NCI-H1105 (cell line): ENCODE measurements at places on chromosomes 3 and 15.

DNA sequence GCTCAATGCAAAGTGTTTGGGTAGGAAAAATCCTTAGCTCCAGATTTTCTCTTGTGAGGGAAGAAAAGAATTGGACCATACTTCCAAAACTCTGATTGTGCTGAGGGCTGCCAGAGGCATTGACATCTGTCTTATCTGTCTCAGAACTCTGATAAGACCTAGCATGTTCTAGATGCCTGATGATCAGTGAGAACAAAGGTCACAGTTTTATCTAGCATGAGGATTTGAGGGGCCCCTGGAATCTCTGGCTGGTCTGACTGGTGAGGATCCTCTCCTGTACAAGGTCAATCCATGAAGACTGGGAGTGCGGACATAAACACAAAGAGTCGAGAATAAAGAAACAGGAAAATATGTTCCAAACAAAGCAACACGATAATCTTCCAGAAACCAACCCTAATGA lies 40.1 kb downstream of the GPR149 start:
- no peak for DNase-seq

DNA sequence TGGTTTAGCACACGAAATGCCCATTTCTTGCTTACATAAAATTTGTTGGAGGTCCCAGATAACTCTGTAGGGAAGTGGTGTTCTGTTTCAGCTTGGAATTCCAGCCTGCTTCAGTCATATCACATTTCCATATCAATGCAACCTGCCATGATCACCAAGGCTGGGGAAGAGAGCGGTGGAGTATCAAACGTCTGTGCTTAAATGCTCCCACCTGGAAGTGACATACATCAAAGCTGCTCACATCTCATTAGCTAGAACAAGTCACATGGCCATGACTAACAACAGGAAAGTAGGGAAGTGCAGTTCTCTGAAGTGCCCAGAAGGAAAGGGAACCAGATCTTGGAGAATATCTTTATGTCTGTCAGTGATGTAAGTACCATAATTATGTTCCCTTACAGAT lies 130.2 kb upstream of the CFAP20DC start:
- DNase-seq: no peak

- peak; percentile 33 for DNase-seq
Observed at GRCh38 chr3:112979244-112979832, 4.4 kb upstream of the CD200R1 start.

GRCh38 chr15:48415036-48415886 lies 84.0 kb downstream of the DUT start:
- DNase-seq: no peak

DNA sequence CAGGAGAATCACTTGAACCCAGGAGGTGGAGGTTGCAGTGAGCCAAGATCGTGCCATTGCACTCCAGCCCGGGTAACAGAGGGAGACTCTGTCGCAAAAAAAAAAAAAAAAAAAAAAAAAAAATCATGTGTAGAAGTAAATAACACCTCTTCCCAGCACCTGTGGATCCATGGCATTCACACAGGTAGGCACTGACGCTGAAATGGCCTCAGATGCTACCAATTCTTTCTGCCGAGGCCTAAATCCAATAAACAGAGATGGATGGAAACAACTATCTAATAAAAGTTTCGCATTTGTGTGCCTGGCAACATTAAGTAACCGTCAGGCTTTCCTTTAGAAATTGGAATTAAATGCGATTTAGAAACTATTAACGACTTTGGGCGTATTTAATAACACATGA lies 10.3 kb upstream of the LRRC2 start:
- DNase-seq: no peak

- DNase-seq: no peak
Observed at GRCh38 chr15:78104566-78105475, 12.5 kb downstream of the SH2D7 start.

GRCh38 chr3:4495294-4496086 lies 2.3 kb downstream of the ITPR1 start:
- no peak for DNase-seq

- peak; percentile 34 for DNase-seq
Observed at GRCh38 chr3:152474585-152474984, 205.9 kb downstream of the MBNL1 start.

GRCh38 chr3:101212730-101213129 lies 107.6 kb downstream of the IMPG2 start:
- no peak for DNase-seq

DNA sequence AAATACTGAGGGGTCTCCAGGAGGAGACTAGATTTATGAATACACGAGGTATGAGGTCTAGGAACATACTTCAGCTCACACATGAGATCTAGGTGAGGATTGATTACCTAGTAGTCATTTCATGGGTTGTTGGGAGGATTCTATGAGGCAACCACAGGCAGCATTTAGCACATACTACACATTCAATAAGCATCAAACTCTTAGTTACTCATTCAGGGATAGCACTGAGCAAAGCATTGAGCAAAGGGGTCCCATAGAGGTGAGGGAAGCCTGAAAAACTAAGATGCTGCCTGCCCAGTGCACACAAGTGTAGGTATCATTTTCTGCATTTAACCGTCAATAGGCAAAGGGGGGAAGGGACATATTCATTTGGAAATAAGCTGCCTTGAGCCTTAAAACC lies 4.5 kb downstream of the CCR5 start:
- DNase-seq: no peak

GRCh38 chr15:35252351-35252865 lies 167.3 kb upstream of the NANOGP8 start:
- DNase-seq: no peak

DNA sequence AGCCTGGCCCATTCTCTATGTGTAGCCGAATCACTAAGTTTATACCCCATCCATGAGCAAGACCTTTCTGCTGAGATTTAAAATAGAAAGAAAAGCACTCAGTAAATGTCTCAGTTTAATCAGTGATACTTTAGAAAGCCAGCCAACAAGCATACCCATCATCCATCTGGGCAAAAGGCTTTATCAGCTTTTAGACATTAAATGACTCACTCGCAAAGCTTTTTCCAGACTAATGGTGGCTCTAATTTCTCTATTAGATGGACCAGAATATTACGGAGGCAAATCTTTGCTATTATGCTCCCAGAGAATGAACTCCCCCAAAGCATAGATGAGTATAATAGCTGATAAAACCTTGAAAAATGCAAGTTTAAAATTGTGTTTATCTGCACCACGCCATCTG lies 727.8 kb downstream of the GBE1 start:
- DNase-seq: no peak

DNA sequence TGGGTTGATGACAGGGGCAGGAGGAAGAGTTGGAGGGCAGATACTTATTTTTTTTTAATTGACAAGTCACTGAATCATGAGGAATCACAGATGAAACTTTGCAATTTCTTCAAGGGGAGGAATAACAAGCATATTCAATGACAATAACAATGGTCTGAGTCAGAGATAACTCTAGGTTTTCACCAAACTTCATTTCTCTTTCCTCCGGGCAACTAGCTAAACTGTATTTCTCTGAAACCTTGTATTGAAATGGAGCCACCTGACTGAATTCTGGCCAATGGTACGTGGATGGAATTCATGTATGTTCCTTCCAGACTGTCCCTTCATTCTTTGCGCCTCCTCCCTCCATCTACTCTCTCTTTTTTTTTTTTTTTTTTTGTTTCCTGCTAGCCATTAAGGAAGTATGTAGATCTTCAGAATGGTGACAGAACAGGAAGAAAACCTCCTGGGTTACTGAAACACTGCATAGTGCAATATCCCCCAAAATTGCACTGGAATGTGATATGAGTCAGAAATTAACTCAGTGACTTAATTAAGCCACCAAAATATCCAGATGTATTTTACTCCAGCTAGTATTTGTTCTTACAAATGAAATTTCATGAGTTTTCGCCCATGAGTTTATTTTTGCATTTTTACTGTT lies 495.4 kb downstream of the OTOL1 start:
- DNase-seq: no peak

- no peak for DNase-seq
Observed at GRCh38 chr15:78455749-78456148, 17.7 kb downstream of the IREB2 start.

DNA sequence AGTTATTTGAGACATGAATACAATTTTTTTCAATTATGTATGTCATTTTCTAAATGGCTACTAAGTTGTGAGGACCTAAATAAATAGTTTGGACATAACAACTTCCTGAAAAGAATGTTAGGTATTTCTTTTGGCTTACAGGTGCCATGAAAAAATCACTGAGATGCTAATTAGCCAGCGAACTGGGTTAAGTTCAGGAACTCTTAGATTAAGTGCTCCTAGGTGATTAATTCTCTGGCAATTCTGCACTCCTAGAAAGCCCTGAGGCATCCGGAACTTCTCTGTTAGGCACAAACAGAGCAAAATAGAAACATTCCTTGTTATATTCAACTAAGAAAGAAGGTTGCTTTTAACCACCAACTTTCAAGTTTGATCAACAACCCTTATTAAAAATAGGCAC lies 192.3 kb downstream of the STAG1 start:
- no peak for DNase-seq

- DNase-seq: no peak
Observed at GRCh38 chr3:155747286-155747945, 2.5 kb upstream of the PLCH1 start.

- no peak for DNase-seq
Observed at GRCh38 chr3:24373198-24373959, 121.3 kb downstream of the THRB start.

- DNase-seq: peak; percentile 34
Observed at GRCh38 chr15:89399238-89400115, 64.9 kb upstream of the POLG start.

- DNase-seq: peak; percentile 33
Observed at GRCh38 chr3:194184265-194184751, 48.4 kb downstream of the HES1 start.

GRCh38 chr3:4818986-4819693 lies 160.1 kb upstream of the BHLHE40 start:
- DNase-seq: no peak

DNA sequence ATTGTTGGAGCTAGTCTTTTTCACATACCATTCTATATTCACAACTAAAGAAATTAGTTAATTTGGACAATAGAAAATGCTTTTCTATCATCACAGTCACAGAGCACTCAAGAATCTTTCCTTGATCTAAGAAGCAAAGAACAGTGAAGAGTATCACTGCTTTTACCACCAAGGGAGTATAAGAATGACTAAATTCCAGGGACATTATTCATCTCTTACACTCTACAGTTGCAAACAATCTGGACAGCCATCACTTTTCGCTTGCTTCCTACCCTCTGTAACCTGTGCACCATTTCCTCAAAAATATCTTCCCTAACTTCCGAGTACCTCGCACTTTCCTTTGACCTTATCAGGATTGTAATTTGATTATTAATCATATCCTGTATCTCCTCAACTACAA lies 359.5 kb upstream of the TMCO5A start:
- DNase-seq: no peak

DNA sequence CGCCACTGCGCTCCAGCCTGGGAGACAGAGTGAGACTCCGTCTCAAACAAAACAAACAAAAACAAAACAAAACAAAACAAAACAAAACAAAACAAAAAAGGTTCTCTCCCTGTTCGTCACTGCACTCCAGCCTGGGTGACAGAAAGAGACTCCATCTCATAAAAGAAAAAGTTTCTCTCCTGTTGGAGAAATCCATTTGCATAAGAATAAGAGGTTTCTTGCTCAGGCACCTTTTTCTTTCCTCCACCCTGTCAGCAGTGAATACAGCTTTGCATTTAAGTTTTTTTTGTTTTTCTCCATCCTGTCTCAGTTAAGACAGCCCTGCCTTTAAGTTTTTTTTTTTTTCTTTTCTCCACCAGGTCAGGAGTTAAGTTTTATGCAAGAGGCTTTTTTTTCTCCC lies 109.5 kb downstream of the DPH6 start:
- DNase-seq: no peak

DNA sequence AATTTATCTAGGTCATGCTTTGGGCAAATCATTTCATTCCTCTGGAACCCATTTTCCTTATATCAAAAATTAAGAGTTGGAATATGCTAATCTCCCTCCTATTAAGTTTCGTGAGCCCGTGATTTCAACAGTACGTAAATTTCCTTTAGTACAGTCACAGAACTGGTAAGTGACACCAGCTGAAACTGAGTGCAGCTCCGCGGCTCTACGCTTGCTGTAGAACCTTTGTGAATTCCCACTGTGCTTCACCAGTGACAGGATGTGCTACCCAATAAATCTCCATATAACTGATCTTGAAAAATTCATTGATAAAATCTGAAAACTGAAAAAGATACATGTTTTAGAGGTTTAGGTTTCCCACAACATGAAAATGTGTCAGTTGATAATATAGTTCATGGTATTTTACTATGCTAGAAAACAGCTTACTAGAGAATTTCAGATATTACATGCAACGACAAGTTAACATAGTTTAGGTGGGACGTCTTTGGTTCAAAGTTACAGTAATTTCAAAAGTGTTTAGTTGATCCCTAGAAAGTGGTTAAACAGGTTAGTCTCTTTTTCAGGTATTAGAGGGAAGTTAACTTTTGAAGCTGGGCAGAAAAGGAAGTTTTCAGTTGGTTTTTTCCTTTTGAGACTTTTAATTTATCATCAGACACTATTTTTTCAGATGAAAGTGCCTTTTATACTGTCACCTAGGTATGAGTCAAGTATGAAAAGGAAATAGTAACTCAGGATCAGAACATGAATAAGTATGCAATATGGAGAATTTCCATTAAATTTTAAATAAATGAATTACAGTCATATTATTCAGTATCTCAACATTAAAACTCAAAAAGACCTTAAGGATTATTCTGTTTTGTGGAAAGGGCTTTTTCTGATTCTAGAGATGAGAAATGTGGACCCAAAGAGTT lies 57.0 kb downstream of the PPARG start:
- DNase-seq: no peak

GRCh38 chr3:15685927-15686326 lies 84.4 kb downstream of the BTD start:
- no peak for DNase-seq

DNA sequence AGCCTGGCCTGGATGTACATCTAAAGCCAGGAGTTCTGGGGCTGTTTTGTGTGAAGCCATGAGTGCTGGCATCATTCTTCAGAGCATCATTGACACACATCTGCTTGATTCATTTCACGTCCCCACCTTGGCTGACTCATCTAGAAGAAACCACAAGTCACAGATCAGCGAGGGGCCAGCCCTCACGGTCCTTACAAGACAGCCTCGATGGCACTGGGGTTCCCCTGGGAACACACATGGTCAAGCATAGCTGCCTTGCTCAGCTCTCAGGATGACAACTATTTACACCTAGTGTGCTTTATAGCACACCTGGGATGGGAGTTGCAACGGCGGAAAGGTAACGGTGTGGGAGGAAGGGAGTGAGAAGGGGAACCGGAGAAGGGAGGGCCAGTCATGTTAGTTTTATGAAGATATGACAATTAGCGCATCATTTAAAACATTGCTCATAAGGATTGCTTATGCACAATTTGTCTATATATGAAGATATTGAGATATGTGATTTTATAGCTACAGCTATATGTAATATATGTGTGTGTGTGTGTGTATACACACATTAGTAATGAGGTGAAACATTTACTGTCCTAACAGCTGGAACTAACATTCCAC lies 227.1 kb downstream of the RPLP1 start:
- DNase-seq: no peak

- DNase-seq: no peak
Observed at GRCh38 chr15:97691799-97692198, 268.7 kb upstream of the ARRDC4 start.

DNA sequence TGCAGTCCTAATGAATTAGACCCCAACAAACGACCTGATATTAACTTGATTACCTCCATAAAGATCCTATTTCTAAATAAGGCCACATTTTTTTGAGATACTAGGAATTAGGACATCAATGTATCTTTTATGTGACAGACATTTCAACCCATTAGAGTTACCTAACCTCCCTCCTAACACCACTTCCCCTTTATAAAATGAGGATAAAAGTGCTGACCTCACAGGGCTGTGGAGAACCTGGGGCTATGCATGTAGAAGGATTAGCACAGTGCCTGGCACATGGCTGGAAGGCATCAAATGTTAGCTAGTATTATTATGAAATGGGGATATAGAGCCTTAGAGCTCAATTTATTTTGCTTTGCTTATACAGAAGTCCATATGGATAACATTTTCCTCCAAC lies 53.5 kb upstream of the LRRN1 start:
- DNase-seq: no peak
